ENCODE measurements at places on chromosomes 1 and 21.

DNA sequence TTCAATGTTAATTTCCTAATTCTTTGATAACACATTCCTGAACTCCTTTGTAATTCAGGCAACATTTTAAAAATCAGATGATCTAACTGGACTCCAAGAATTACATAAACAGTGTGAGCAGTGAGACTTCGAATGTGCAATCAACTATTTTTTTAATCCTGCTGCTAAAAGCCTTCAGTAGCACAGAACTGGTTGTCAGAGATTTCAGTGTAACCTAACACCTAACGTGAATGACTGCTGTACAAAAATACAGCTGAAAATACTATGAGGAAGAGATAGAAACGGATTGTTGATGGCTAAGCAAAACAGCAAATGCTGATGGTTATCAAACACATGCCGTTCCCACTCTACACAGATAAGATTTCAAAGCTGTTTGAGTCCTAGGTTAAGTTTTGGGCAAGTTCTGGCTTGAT lies 46.1 kb downstream of the APP start:
- no peak for DNase-seq

DNA sequence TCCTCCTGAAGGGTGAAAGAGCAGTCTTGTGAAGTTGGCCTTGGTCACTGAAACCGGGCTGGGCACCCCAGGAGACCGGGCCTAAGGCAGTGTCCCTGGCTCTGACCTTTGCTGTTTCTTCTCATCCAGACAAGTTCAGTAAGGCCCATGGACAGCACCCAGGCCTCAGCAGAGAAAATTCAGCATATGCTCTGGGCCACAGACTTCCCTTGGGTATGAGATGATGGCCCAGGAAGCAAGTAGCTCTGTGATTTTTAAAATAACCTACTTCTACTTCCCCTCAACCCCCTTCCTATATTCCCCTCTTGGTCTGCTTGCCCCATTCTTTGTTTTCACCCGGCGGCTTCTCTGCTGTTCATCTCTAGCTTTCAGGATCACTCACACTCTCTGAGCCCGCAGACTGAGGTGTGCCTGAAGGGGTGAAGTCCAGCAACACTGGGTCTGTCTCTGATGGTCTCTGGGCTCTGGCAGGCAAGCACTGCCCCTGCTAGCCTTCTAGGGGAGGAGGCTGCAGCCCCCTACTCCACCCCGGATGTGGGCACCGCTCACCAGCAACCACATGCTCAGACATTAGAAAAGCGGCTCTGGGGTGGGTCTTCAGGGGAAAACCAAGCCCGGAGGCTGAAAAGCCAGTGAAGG lies 2.9 kb upstream of the GPR25 start:
- DNase-seq = no peak

DNA sequence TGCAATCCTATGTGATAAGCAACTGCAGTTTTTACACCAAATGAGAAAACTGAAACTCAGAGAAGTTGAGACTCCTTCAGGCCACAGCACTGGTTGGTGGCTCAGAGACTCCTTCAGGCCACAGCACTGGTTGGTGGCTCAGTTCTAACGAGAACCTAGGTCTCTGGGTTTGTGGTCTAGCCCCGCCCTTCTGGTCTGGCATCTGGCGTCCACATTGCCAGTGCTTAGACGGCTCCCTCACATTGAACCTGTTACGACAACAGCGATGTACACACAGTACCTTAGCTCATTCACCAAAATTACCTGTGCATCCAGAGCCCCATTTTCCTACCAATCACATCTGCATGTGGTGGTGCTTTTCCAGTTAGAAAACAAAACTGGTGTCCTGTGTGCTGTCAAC lies 66.1 kb downstream of the NID1 start:
- no peak for DNase-seq

GRCh38 chr21:32499249-32500055 lies 85.9 kb downstream of the TCP10L start:
- DNase-seq = no peak

- DNase-seq = no peak
Observed at GRCh38 chr1:233613252-233614172, at the start of gene KCNK1. Gene KCNK1, plus strand, starts transcription at chr1:233614106. Its CDS starts 66 bp downstream, at chr1:233614172.

DNA sequence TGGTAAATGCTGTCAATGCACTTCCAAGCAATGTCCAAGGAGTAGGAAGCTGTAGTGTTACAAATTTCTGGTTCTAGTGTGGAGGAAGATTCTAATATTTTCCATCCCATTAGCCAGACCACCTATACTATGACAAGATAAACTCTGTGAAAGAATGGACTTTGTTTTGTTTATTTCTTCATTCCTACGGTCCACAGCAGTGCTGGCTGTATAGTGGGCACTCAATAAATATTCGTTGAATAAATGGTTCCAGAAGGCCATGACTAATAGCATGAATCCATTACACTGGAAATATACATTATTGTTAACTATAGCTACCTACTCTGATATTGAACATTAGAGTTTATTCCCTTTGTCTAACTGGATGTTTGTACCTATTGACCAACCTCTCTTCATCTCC lies 8.3 kb upstream of the MYSM1 start:
- no peak for DNase-seq

DNA sequence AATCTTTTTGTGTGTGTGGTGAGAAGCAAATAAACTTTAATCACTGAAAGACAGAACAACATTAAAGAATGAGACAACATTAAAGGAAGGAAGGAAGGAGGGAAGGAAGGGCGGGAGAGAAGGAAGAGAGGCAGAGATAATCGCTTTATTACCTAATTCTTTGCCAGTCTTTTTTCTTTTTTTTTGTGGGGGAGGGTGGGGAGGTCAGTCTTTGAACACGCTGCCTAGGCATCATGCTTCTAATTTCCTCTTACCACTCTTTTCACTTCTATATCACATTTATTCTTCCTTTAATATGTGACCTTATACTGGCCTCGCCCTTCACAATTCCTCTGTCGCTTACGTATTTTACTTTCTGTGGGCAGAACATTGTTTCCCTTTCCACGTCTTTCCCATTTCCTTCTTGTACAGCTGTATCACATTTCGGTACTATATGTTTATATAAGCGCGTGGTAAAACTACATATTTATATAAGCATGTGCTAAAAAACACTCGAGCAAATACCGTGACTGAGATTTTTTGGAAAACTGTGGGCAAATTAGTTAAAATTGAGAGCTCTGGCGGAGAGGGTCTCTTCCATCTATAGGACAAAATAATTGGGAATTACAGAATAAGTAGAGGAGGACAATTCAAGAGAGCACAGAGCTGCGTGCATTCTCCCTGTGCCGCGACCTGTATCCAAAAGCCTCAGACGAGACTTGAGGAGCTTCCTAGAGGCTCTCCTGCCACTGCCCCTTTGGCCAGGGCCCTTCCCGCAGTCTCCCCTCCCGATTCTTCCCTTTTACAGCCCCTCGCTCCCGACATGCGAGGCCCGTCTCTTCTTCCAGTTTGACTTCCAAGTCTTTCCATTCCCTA lies 823 bp upstream of the PRKAA2 start:
- no peak for DNase-seq

DNA sequence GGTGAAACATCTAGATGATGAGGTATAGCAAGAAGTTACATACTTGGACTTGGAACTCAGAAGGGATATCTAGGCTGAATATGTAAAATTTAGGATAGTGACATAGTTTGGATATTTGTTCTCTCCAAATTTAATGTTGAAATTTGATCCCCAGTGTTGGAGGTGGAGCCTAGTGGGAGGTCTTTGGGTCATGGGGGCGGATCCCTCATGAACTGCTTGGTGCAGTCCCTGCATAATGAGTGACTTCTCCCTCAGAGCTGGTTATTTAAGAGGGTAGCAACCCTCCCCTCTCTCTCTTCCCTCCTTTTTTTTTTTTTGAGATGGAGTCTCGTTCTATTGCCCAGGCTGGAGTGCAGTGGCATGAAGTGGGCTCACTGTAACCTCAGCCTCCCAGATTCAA lies 15.5 kb downstream of the ST3GAL3 start:
- DNase-seq = no peak

DNA sequence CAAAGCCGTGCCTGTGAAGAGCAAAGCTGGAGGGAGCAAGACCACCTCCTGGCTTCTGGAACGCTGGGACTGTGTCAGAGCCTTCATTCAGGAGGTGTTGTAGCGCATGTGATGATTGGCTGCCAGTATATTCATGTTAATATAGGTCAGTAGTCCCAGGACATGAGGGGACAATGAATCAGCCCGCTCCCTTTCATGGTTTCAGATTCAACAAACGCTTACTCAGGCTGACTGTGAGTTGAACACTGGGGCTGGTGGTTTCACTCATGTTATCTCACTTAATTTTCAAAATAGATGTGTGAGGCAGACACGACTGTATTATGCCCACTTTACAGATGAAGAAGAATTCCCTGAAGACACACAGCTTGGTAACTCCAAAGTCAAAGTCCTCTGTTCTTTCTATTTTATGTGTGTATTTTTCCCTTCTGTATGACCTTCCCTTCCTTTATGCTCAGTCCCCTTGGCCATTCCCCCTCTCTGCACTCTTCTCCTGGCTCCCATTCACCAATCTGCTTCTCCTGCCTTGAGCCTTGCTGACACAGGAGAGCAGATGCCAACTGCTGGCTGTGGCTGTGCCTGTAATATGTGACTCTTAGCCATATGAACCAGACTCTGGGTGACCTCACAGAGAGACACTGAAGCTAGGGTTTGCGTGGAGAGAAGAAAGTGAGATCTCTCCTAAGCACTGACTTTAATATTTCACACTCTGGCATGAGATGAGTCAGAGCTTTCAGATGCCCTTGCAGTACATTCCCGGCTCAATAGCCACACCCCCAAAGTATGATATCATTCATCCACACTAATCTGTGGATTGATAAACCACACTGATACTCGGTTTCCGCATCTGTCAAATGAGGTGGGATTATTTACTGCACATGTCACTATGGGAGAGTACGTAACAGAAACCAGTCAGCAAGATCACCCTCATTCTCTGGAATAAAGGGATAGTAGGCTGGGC lies 31.4 kb upstream of the KIRREL1 start:
- DNase-seq = no peak

- DNase-seq = no peak
Observed at GRCh38 chr1:218866507-218866906, 307.2 kb upstream of the LYPLAL1 start.

DNA sequence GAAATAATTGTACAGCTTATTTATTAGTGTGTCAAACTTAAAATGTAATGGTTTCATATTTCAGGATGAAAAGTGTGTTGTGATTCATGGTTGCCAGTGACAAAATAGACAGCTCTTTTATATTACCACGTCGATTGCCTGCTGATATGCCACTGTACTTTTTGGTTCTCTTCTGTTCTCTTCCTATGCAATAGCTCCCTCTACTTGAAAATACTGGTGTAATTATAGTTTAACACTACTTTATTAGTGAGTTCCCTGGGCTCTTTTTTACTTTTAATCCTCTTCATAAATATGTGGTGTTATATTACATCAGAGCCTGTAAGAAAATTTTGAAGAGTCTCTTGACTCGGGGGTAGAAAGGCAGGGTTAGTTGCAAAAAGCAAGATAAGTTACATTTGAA lies 111.3 kb downstream of the PATJ start:
- DNase-seq = no peak

- no peak for DNase-seq
Observed at GRCh38 chr1:244191581-244191980, 140.5 kb downstream of the ZBTB18 start.

- no peak for DNase-seq
Observed at GRCh38 chr1:39214998-39215873, 10.7 kb downstream of the MACF1 start.

Data from cortex of kidney (tissue), 1 donor.